ENCODE measurements at places on chromosomes 5 and 9. TPM values are rescaled to one million over a fixed set of nuclear protein-coding genes. Genes with fewer than 3 reads are reported as not detected.

DNA sequence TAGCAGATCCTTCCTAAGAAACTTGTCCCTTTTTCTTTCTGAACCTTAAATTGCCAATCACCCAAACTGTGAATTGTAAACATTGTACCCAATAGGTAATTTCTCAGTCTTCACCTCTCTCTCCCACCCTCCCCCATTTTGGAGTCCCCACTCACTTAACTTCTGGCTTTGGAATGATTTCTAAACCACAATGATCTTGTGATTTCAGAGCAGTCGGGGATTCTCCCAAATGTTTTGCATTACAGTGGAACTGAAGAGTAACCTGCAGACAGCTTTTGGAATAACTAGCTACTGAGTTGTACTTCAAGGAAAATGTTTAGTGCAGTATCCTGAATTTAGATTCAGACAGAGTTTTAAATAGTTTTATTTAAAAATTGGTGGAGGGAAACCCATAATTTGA, 19.2 kb downstream of the SLC27A6 start:
- H3K4me3 ChIP-seq: no peak overlapping the region
- no peaks in the 10 kb centered on the region for H3K4me1 ChIP-seq
- H3K36me3 ChIP-seq: no peaks in the 10 kb centered on the region
- no peak overlapping the region for H3K27ac ChIP-seq
- no peaks in the 10 kb centered on the region for H3K27me3 ChIP-seq
- no peak for DNase-seq

DNA sequence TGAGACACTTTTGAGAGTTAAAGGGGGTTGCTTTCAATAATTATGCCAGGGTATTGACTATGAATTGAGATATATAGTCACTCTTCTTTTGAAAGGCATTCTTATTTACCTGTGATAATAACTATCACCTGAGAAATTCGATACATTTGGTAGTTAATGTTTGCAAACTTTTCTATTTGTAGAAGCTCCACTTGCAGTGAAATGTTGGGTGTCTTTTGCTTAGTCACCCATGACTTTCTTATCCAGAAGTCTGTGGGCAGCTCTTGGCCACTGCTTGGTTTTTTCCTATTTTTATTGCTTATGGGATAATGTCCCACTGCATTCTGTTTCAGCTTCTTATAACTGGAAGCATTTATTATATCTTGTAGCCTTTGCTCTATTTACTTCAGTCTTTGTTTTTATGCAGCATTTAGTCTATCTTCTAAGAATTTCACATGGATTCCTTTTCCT, 3.9 kb downstream of the MACIR start:
- H3K27me3 ChIP-seq: no peaks in the 10 kb centered on the region
- H3K4me3 ChIP-seq: peak overlapping the region; percentile 35
- no peak overlapping the region for H3K27ac ChIP-seq
- peaks cover 5% of the 10 kb centered on the region for H3K4me1 ChIP-seq
- peak; percentile 59 for DNase-seq
- H3K36me3 ChIP-seq: peaks cover 3% of the 10 kb centered on the region

- no peaks in the 10 kb centered on the region for H3K4me1 ChIP-seq
- H3K4me3 ChIP-seq: no peak overlapping the region
- no peak for DNase-seq
- H3K27ac ChIP-seq: no peak overlapping the region
- H3K36me3 ChIP-seq: no peaks in the 10 kb centered on the region
Measured at GRCh38 chr5:93715327-93715726, 26.1 kb downstream of the POU5F2 start.

GRCh38 chr9:83312537-83312936, 225.7 kb downstream of the FRMD3 start:
- no peak overlapping the region for H3K27ac ChIP-seq
- no peaks in the 10 kb centered on the region for H3K36me3 ChIP-seq
- no peaks in the 10 kb centered on the region for H3K4me1 ChIP-seq
- DNase-seq: no peak

- no peak overlapping the region for H3K27ac ChIP-seq
- no peak for DNase-seq
- no peaks in the 10 kb centered on the region for H3K27me3 ChIP-seq
- H3K4me3 ChIP-seq: no peak overlapping the region
- peaks cover 6% of the 10 kb centered on the region for H3K4me1 ChIP-seq
- no peaks in the 10 kb centered on the region for H3K36me3 ChIP-seq
Measured at GRCh38 chr5:143491646-143492045, 88.2 kb upstream of the NR3C1 start.

GRCh38 chr9:115202181-115202580, 84.2 kb upstream of the TNC start:
- no peaks in the 10 kb centered on the region for H3K27me3 ChIP-seq
- DNase-seq: no peak
- no peak overlapping the region for H3K27ac ChIP-seq
- H3K36me3 ChIP-seq: no peaks in the 10 kb centered on the region

DNA sequence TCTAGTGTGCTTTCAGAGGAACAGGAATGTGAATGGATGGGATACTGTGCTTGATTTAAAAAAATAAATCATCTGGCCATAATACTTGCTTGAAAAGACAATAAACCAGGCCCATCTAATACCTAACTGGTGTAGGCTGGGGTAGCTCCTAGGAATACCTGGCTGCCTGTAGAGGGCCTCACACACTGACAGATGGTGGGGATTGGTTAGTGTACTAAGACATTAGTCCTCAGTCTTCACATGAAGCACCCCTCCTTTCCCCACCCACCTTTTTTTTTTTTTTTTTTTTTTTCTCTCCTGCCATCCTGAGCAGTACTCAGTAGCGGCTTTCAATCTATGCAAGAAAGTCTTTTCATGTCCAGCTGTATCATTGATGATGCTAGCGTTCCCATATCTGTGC, 130.5 kb downstream of the ADGRV1 start:
- no peak overlapping the region for H3K27ac ChIP-seq
- no peaks in the 10 kb centered on the region for H3K36me3 ChIP-seq
- H3K4me3 ChIP-seq: no peak overlapping the region
- no peak for DNase-seq

- DNase-seq: no peak
- H3K27ac ChIP-seq: no peak overlapping the region
- H3K4me1 ChIP-seq: peaks cover 20% of the 10 kb centered on the region
- no peaks in the 10 kb centered on the region for H3K27me3 ChIP-seq
Measured at GRCh38 chr9:85213650-85214607, 527.8 kb downstream of the AGTPBP1 start.

- no peaks in the 10 kb centered on the region for H3K27me3 ChIP-seq
- H3K27ac ChIP-seq: no peak overlapping the region
- H3K4me1 ChIP-seq: no peaks in the 10 kb centered on the region
- H3K36me3 ChIP-seq: no peaks in the 10 kb centered on the region
Measured at GRCh38 chr5:43891112-43891511, 288.1 kb downstream of the NNT start.

GRCh38 chr9:38224941-38225340, 155.9 kb upstream of the SHB start:
- peaks cover 12% of the 10 kb centered on the region for H3K4me1 ChIP-seq
- H3K27ac ChIP-seq: no peak overlapping the region
- peaks cover 21% of the 10 kb centered on the region for H3K27me3 ChIP-seq
- H3K4me3 ChIP-seq: no peak overlapping the region

GRCh38 chr5:73666891-73667290, 40.9 kb downstream of the ARHGEF28 start:
- H3K4me1 ChIP-seq: no peaks in the 10 kb centered on the region
- H3K27me3 ChIP-seq: no peaks in the 10 kb centered on the region
- H3K4me3 ChIP-seq: no peak overlapping the region
- no peak for DNase-seq
- H3K27ac ChIP-seq: no peak overlapping the region
- no peaks in the 10 kb centered on the region for H3K36me3 ChIP-seq

- peaks cover 41% of the 10 kb centered on the region for H3K27me3 ChIP-seq
- DNase-seq: peak; percentile 36
- H3K4me3 ChIP-seq: peak within 1 kb of the TSS; percentile 57
- no peaks in the 10 kb centered on the region for H3K36me3 ChIP-seq
Measured at GRCh38 chr9:121499427-121500164, at the start of gene GGTA1. Gene GGTA1 (minus strand): TSS chr9:121499844. CDS start chr9:121467922, 31,922 bp downstream.

Gene NNT
- total RNA-seq: 38.9 TPM

Gene CDH10
- 6.4 TPM for total RNA-seq

Gene PHF24
- total RNA-seq: 0.16 TPM

Gene PPP2R2B
- 2.4 TPM for total RNA-seq

Gene OXCT1
- 25.7 TPM for total RNA-seq

Measured in astrocyte (in vitro differentiated cells and primary cell).